ENCODE measurements at places on chromosomes 6 and 20. TPM values are rescaled to one million over a fixed set of nuclear protein-coding genes. Genes with fewer than 3 reads are reported as not detected.

DNA sequence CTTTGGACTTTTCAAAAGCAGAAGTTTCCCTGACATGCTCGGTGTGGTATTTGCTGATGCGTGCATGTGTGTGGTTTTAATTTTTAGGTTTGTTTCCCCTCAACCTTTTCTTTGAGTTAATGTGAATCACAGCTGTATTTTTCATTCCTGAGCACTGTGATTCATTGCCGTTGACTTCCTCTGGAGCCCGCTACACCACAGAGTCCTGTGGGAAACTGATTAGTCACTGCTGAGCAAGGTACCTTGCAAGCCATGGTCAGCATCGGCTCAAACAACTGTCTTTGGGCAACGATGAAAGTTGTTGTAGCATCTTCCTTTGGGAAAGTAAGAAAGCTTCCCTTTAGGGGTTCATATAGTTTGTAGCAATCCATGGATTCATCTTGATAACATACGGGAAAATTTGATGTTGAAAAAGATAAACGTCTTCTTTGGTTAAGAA, 57.5 kb downstream of the RIN2 start:
- no peak for DNase-seq

DNA sequence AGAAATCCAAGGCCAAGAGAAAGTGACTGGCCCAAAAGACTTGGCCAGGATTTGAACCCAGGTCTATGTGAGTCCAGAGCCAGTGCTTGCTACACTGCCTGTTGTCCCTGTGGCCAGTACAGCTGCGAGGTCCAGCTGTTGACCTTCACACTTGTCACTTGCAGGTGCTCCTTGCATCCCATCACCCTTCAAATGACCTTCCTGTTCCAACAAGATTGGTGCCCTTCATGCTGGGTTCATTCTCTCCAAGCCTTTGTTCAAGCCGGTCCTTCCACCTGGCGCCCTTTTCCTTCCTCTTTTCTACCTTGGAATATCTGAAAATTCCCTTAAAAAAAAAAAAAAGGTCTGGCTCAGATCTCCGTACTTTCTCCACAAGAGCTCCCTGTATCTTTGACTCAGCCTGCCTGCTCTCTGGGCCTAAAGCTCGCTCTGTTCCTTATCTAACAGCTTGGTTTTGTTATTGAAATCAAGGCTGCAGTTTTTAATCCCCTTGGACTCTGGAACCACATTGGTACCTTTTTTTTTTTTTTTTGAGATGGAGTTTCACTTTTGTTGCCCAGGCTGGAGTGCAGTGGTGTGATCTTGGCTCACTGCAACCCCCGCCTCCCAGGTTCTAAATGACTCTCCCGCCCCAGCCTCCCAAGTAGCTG, 22.2 kb upstream of the MRPS18A start:
- no peak for DNase-seq

- no peak for DNase-seq
These were observed 364.9 kb upstream of the RSPO3 start for GRCh38 chr6:126753606-126754005.

GRCh38 chr6:56370561-56371211, 123.3 kb upstream of the COL21A1 start:
- DNase-seq = peak; percentile 53

The NEU1 gene
- 65.7 TPM for total RNA-seq

The GABRR1 gene
- total RNA-seq = not detected

- no peak for DNase-seq
These were observed 27.2 kb downstream of the PANK2 start for GRCh38 chr20:3916364-3916763.

The RBM24 gene
- 2.6 TPM for total RNA-seq

GRCh38 chr20:38748097-38748860, at the start of gene ACTR5:
ACTR5 (plus strand) TSS chr20:38748460; CDS start chr20:38748479, 19 bp downstream.
- peak; percentile 98 for DNase-seq

GRCh38 chr20:10634211-10634610, 39.6 kb downstream of the JAG1 start:
- no peak for DNase-seq

The EYA4 gene
- 0.41 TPM for total RNA-seq

GRCh38 chr20:23918101-23918862, 38.7 kb upstream of the CST5 start:
- no peak for DNase-seq

The SASH1 gene
- total RNA-seq = 20.5 TPM

DNA sequence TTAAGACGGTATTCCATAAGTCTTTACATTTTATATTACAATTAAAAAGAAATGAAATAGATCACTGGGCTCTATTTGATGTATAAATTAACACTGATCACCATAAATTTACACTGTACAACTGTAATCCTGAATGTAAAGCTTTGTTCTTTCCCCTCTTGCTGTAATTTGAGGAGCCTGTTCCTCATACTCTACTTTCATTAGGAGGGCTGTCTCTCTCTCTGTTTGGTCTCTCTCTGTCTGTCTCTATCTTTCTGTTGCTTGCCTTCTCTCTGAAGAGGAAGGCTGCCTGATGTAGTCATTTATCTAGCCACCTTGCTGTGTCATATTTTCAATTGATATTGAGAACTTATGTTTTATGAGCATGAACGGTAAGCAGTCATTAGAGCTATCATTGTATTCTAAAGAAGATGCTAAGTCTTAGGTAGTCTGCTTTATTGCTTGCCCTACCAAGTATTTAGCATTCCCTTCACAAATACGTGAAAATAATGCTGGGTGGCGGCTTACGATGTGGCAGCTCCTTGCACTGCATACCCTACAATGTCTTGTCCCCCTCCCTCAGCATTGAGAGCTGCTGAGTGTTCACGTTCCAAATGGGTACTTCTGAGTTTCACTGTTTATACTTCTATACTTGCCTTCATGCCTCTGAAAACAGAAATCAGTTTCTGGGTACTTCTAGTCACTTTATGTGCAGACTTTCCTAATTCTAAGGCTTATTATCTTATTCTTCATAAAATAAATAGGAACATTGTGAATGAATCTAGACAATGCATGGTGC, 205.5 kb downstream of the NKAIN2 start:
- no peak for DNase-seq

DNA sequence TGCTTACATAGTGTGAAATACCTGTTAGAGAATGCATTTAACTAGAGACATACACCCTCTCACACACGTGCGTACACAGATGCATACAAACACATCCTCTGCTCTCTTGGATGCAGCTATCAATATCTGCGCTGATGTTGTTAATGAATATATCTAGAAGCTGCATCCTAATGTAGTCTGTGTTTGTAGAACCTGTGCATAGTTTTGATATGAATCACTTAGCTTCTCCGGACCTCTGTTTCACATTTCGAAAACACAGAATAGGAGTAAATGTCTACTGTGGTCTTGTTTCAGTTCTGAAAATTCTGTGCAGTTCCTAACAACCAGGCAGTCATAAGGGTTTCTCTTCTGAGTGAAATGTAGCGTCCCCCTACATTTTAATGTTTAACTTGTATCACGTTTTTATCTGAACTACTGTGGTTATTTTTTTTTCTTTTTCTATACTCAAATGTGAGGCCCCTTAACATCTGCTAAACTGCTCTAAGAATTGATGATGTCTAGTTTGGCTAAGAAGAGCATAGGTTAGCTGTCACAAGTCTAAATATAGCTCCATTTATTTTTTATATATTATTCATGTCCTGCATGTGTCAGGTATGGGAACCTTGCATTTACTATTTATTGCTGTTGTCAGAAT, 254.5 kb downstream of the TMEM242 start:
- DNase-seq = no peak

GRCh38 chr6:26541579-26541978, 3.4 kb downstream of the HMGN4 start:
- no peak for DNase-seq

- no peak for DNase-seq
These were observed 134.4 kb downstream of the OR2B2 start for GRCh38 chr6:27777614-27778355.

DNA sequence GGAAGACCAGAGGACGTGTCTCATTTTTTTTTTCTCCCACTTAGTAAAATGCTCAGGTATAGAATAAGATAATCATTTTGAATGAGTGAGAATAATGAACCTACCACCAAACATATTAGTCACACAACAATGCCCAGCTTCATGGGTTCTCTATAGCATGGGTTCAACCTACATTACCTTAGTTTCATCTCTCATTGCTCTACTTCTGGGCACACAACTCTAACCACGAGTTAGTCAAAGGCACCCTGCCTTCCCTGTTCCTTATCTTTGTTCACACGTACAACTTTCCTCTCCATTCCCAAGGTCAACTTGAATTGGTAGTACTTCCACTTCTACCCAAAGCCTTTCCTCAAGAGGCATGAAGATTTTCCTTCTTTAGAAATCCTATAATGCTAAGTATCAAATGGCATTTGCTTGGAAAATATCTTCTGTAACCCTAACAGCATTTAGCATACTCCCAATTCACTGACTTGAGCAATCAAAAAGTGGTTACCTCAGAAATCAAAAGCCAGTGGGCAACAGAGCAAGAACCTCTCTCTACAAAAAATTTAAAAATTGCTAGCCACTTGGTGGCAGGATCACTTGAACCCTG, 20.9 kb downstream of the DEK start:
- no peak for DNase-seq

- DNase-seq = no peak
These were observed 434.3 kb upstream of the IMPG1 start for GRCh38 chr6:76506808-76507207.

GRCh38 chr6:161166176-161166575, 107.7 kb downstream of the AGPAT4 start:
- DNase-seq = no peak

GRCh38 chr6:121590438-121590837, 155.0 kb downstream of the GJA1 start:
- no peak for DNase-seq

GRCh38 chr20:32278199-32278643, 770 bp downstream of the KIF3B start:
- no peak for DNase-seq

DNA sequence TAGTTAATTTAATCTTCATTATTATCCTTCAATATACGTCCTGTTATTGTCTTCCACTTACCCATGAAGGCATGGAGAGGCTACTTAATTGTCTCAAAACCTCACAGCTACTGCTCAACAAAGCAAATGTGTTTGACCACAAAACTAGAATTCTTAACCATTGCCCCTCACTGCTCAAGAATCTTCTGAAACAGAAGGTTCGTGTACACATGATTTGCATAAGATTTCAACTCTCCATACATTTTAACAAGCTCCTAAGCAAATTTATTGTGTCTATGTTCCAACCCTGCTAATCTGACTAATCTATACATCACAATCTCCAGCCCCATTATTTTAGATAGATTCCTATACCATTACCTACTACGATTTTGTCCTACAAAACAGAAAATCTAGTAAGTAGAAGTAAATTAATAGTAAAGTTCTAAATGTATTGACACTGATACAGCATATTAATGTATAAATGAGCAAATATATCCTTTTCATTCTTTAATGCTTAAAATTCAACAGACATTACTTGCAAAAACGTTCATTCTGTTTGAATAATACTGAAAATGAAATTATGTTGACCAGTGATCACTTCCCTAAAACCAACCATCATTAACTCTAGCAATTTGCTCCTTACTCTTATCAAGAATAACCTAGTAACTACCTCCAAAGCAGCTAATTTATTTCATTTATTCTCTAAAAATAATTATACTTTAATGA, 89.7 kb upstream of the RNF217 start:
- DNase-seq = no peak

The BPIFA3 gene
- total RNA-seq = not detected

GRCh38 chr6:33770124-33770832, 18.7 kb downstream of the LEMD2 start:
- no peak for DNase-seq

DNA sequence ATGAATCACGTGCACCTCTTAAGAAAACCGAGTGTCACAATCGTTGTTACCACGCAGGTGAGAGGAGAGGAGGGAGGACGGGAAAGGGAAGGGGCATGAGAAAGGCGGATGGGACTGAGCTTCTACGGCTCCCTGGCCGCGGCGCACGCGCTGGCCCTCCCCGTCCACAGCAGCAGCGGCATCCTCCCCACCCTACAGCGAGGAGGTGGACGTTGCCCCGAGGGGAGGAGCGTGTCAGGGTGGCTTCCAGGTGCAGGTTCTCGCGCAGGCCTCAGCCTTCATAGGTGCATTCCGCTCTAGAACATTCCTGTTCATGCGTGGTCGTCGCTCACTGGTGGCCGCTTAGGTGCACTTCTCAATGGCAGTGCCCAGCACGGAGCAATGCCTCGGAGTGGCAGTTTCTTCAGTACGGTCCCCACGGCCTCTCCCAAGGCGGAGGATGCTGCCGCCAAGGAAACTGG, 29.7 kb upstream of the AFDN start:
- peak; percentile 83 for DNase-seq

The ID1 gene
- total RNA-seq = 414 TPM

DNA sequence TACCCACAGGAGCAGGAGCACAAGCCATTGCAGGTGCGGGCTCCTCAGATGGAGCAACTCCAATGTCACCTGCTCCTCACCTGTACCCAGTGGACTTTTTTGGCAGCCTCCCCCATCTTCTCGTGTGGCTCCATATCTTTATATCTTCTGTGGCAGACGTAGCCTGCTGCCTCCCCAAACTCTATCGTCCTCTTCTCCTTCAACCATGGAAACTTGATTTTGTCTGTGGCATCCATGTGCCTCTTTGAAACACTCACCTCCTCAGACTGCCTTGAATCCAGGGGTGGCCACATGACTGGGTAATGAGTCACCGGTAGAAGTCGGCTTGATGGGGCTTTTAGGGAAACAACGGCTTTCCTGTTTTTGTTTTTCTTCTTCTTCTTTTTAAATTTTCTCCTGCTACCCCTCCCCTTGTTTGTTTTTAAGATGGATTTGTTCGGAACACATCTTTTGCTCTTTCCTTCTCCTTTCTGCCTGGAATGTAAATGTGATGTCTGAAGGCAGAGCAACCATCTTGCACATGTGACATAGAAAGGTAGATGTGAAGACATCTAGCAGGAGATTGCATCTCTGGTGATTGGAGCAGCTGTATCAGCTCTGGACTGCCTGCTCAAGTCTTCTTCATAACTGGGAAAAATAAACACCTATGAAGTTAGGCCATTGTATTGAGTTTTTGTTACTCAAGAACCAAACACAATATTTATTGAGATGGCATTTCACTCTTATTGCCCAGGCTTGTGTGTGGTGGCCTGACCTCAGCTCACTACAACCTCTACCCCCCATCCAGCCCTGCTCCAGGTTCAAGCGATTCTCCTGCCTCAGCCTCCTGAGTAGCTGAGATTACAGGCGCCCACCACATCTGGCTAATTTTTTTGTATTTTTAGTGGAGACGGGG, 69.9 kb upstream of the DDR1 start:
- no peak for DNase-seq

The FAM50B gene
- 3.3 TPM for total RNA-seq

GRCh38 chr20:49961413-49961812, 21.4 kb upstream of the SNAI1 start:
- DNase-seq = no peak

The EDN1 gene
- total RNA-seq = 26.5 TPM

The MDFI gene
- 2.1 TPM for total RNA-seq

The SLC22A7 gene
- not detected for total RNA-seq

DNA sequence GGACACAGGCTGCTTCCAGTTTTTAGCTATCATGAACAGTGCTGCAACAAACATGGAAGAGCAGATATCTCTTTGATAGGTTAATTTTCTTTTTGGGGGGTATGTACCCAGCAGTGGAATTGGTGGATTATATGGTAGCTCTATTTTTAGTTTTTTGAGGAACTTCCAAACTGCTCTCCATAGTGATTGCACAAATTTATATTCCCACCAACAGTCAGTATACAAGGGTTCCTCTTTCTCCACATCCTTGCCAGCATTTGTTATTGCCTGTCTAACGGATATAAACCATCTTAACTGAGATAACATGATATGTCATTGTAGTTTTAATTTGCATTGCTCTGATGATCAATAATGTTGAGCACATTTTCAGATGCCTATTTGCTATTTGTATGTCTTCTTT, 237.6 kb downstream of the MMUT start:
- DNase-seq = no peak

- peak; percentile 21 for DNase-seq
These were observed 42.2 kb downstream of the PYGB start for GRCh38 chr20:25289886-25290597.

Data from mucosa of descending colon (tissue), 3 donors.